Iris pigment epithelial cell (primary cell): ENCODE measurements at places on chromosomes 5 and 9.

DNA sequence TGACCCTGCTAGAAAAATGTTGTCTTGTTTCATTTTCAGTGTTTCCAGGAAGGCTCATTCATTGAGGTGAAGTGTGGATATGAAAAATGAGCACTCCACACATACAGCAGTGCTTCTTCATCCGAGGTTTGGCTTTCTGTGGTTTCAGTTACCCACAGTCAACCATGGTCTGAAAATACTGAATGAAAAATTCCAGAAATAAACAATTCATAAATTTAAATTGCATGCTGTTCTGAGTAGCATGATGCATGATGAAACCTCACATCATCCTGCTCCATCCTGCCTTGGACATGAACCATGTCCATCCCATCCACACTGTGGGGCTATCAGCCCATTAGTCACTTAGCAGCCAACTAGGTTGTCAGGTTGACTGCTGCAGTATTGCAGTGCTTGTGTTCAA, 10.4 kb upstream of the SLC45A2 start:
- DNase-seq = peak; percentile 37

GRCh38 chr9:112349008-112349333, 15.6 kb upstream of the PTBP3 start:
- no peak for DNase-seq

DNA sequence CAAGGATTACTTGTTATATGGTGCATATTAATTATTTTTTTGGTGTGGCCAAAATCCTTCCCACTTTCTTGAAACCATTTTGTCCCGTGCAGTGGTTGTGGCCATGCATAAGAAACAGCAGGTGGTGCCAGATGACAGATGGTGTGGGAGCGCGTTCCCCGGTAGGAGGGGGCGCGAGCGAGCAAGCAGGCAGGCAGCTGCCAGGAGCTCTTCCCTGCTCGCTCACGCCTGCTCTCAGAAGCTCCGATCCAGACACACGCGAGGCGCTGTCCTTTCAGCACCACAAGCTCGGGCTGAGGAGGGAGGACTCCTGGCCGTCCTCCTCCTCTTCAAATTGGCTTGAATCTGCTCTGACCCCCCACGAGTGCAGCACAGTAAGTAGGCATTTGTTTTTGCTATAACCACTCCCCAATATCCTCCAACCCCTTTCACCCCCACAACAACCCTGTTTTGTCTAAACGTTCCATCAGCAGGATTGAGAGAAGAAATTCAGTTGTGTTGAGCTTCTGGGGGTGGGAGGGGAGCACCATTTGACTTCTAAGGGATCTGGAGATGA, at the start of gene NSG2:
TSS of gene NSG2 (plus strand) at position 237 of the 556 bp plus-strand sequence. CDS start 1,050 bp downstream, outside the sequence.
- peak; percentile 87 for DNase-seq

DNA sequence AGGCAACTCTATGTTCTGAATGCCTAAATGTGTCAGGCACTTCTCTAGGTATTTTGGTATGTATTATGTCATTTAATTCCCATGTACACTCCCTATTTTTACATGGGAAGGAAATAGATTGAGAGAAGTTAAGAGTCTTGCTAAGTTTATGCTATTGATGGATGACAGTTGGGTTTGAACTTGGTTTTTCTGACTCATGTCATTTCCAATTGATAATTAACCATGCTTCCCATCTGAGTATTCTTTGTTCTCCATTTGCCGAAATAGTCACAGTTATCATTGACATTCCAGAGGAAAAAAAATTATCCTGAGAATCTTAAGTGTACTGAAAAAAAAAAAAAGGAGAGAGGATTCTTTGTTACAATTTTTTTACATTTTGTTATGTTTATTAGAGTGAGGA, 23.1 kb upstream of the DMRTA1 start:
- no peak for DNase-seq

DNA sequence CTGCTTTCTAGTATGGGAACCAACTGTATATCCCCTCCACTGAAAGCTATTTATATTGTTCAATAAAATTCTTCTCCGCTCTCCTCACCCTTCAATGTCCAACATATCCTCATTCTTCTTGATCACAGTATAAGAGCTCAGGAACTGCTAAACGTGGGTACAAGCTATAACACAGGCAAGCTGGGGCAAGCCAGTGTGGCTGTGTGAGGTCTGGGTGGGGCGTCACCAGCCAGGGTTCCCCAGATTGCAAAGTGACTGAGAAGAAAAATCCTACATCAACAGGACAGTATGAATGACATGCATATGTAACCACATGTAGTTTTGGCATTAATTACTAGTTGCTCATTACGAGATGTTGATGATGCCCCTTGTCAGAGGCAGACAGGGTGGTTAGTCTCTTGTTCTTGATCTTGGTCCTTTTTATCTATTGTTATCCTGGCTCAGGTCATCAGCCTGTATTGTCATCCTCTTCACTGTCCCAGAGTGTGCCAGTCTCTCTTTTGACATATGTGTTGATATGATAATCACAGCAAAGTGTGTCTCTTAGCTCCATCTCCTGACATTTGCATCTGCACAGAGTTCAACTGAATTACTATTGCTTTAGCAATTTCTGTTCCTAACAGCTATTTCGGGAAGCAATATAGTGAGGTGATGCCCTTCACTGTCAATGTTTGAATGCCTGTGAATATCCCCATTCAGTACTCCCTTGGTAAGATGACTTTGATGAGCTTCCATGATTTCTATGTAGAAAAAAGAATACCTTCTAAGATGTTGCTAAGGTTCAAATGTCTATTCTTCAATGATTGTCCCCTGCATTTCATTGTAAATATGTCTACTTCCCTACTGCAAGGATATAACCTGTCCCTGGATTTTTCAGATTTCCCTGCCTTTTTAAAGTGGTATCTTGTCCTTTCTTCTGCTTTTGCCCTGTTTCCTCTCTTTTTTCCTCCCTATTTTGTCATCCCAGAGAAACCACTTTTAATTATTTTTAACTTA, 140.3 kb downstream of the MAT2B start:
- DNase-seq = no peak

DNA sequence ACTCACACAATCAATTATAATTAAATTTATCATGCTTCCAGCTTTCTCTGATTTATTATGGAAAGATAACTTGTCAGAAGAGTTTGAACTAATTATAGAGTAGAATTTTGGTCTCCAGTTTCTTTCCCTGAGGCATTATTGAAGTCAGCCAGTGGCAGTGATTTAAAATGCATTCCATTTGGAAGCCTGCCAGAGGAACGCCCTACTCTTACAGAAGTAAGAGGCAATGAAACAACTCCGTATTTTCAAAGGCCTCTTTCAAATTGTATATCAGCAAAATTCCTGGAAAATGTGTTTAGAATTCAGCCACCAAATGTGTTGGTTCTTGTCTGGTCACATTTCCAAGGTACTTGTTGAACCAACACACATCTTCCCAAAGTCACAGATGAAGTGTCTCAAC, 640.9 kb downstream of the SEMA5A start:
- DNase-seq = peak; percentile 74

DNA sequence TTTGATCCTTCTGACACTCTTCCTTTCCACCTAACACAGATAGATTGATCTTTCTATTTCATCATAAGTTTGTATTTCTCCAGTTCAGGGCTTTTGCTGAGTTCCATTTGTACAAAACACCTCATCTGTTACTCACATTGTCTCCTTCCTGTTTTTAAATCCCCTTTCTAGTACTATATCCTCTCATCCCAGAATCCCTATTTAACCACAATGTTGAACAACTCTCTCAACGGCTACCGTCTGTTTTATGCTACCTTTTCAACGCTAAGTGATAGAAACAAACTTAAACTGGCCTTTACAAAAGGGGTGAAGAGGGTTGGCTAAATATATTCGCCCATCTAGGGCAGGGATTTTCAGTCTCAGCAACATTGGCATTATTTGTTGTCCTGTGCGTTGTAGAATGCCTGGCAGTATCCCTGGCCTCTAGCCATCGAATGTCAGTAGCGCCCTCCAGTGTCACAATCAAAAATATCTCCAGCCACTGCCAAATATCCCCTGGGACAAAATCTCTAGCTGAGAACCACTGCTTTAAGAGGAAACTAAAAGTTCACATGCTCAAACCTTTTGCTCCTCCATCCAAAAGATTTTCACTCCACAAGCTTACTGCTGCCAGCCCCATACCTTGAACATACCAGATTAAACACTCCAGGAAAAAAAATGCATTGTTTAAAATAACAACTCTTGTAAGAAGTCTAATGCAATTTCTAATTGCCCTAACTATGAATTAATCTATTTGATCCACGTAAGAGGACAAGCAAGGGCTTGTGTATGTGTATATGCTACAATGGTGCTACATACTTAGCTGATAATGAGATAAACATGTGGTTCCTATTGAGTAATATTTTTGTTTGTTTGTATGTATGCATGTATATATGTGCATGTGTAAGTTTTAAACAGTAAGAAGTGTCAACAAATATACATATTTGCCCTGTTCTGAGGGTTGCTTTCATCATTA, 344.0 kb downstream of the PTPRD start:
- DNase-seq = peak; percentile 55

GRCh38 chr9:126933334-126933980, 18.9 kb downstream of the RALGPS1 start:
- no peak for DNase-seq

- DNase-seq = peak; percentile 94
These were observed 65.0 kb downstream of the PKD2L2 start for GRCh38 chr5:137954131-137954879.

GRCh38 chr9:3692606-3693005, 166.8 kb upstream of the RFX3 start:
- DNase-seq = no peak

GRCh38 chr5:87899208-87899661, 369.4 kb downstream of the TMEM161B start:
- no peak for DNase-seq

GRCh38 chr9:12759761-12760160, 15.1 kb upstream of the LURAP1L start:
- DNase-seq = peak; percentile 63

DNA sequence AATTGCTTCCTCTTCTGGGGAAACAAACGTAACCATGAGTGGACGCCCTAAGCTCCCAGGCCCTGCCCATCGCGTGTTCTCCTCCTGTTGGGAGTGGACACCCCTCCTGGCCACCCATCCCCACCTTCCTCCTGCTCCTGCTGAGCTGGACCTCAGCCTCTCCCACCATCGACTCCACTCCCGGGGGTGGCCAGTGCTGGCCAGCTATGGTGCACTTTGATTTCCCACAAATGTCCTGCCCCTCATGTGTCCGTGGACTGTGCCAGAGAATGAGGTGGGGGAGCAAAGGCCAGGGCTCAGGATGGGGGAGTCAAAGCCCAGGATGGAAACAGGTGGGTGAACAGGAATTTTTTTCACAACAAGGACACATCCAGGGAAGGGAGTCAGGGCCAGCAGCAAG, 62.8 kb downstream of the MED10 start:
- no peak for DNase-seq

DNA sequence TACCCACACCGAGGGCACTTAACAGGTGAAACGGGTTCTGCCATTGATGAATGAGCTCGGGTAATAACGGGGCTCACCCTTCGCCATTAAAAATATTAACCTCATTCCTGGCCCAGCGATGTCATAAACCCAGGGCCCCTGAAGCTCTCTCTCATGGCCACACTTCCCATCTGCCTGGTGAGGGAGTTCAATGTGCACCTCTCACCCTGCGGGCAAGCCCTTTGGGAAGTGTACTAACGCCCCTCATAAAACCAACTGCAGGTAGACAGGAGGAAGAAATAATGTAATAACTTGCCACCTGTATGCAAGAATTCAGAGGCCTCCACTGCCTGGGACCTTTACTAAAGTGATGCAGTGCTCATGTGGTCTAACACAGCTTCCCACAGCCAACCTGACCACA, 35.1 kb downstream of the SHB start:
- DNase-seq = no peak

DNA sequence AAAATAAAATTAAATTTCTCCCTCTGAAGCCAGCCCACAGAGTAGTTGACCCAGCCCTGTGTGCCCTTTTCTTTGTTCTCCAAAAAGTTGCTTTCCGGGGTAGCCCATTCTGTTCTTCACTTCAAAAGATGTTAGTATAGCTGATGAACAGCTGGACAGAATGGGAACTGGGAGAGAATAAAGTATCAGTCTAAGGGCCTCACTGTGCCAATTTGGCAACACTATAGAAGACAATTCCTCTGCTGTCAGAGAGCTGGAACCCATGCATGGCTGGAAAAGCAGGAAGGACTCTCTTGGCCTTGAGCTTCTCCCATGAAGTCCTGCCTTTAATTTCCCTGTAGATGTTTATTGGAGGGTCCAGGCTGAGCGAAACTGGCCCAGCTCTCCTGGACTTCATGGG, 11.0 kb upstream of the TNFSF8 start:
- DNase-seq = no peak

- DNase-seq = peak; percentile 97
These were observed 164.5 kb downstream of the DCP2 start for GRCh38 chr5:113140837-113141671.

GRCh38 chr5:8908055-8908683, 637.7 kb downstream of the SEMA5A start:
- peak; percentile 58 for DNase-seq

DNA sequence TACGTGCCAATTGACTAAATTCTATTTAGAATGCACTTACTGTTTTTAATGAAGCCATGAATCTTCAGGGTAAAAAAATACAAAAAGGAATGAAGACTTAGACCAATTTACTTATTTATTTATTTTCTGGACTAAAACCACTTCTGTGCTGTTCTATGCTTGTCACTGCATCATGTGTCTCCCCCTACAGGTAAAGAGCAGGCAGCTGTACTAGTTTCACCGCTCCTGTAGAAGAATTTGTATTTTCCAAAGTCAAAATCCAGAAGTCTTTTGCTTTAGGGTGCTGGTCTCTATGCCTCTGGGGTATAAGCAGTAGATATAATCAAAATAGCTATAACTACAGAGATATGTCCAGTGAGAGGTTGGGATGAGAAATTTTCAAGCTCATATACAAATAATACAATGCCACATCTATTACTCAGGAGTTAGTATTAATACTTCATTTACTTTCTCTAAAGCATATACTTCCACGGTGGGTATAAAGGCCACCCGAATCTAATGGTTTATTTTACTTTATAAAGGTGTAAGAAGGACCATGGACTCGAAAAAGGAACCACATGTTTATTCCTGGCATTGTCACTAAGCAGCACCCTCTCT, 591.5 kb downstream of the RAB3C start:
- peak; percentile 84 for DNase-seq

DNA sequence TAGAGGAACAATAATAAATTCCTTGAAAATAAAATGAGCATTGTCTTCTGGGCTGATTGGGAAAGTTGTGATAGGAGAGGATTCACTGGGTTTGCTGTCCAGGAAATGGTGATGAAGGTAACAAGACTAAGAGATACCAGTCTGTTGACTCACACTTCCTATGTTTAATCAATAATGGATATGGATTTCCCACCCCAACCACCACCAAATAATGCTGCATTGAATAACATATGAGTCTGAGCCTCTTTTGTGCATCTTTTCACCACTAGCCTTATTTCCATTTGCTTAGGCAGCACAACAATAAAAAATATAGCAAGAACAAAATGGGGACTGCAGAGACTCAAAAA, 120.2 kb upstream of the NFIB start:
- DNase-seq = no peak

GRCh38 chr5:169126481-169127021, 174.4 kb downstream of the SLIT3 start:
- DNase-seq = no peak

DNA sequence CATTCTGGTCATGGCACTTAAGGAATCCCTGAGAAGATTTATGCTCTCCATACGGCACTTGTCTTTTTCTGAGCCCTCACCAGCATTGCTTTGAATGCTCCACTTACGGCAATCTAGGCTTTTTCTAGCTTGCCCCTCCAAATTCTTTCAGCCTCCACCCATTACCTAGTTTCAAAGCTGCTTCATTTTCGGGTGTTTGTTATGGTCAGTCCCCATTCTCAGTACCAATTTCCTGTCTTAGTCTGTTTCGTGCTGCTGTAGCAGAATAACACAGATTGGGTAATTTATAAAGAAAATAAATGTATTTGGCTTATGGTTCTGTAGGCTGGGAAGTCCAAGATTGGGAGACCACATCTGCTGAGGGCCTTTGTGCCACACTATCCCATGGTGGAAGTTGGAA, 42.0 kb downstream of the ARHGEF28 start:
- DNase-seq = no peak
